ENCODE measurements at places on chromosomes 12 and 14. TPM values are rescaled to one million over a fixed set of nuclear protein-coding genes. Genes with fewer than 3 reads are reported as not detected.

Gene GPR162
- 3.2 TPM for total RNA-seq

Gene CHST11
- total RNA-seq, result 4.9 TPM

Gene FAM186B
- not detected for total RNA-seq

Gene IL31
- not detected for total RNA-seq

Gene ADCY6
- 14.7 TPM for total RNA-seq

Data from myometrial cell (primary cell).